ENCODE measurements at places on chromosomes 2 and 18.

DNA sequence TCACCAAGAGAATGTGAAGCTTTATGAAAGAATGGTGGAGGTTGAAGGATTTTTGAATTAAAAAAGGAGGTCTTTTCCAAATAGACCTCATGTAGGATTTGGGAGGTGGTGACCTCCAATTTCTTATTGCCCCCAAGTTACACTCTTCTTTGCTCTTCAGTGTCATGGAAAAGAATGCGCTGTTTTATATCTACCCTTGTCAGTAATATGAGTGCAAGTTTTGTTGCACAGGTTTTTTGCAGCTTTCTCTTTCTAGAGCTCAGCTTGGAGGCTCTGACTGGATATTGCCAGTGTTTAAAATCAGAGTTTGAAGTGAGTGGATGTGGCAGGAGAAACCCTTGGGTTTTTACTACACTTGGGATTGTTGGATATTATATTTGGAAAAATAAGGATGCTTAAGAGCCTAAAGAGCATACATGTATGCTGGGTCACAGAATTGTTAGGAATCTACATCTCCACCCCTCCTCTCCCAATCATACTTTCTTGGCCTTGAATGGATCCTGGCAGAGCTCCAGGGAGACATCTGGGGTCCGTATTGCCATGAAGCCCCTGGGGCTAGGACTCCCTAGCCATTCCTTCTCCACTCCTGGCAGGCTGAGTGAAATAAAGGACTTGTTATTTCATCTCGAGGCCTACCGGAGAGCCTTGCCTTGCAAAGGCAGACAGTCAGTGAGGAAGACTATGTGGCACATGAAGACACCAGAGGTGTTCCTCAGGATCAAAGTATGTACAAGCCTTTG lies 43.8 kb downstream of the APOB start:
- DNase-seq = no peak

DNA sequence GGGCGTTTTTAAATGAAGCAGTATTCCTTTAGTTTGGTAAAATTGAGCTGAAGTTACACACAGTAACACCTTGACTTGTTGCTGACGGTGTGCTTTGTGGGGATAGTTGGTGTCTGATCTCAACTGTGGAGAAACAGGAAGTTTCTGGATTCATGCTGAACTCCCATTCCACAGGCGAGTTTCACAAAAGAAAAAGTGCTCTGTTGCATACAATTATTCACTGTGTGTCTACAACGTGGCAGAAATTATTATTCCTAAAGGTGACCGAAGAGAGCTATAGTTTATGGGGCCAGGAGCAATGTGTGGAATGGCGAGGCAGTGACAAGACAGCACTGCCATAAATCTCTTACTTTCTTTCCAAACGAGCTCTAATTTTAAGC lies 463 bp upstream of the CABYR start:
- no peak for DNase-seq

GRCh38 chr18:35776473-35776872 lies 194.9 kb downstream of the GALNT1 start:
- DNase-seq = no peak

DNA sequence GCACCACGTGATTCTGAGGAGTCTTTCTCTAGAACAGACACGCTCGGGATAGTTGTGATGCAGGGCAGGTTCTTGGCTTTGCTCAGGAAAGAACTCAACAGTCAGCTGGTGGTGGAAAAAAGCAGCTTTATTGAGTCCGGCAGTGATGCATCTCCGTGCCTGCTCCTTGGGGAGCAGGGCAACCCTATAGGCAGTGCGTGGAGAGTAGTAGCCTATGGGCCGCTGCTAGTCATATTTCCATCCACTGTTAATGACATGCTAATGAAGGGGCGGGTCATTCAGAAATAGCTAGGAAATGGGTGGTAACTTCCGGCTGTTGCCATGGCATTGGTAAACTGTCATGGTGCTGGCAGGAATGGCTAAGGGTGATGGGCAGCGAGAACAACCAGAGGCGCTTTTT lies 11.6 kb upstream of the ACKR3 start:
- DNase-seq = no peak

- no peak for DNase-seq
Measured at GRCh38 chr2:98489486-98489885, 44.8 kb downstream of the INPP4A start.

DNA sequence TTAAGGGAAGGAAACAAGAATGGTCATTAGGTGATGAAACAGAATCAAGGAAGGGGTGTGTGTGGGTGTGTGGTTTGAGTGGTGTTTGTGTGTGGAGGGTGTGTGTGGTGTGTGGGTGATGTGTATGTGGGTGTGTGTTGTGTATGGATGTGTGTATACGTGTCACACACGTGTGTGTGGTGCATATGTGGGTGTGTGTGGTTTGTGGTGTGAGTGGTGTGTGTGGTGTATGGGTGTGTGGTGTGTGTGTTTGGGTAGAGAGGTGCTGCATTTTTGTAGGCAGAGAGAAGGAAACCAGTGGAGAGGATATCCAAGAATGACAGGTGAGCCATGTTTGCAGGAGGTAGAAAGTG lies 1.1 kb upstream of the CEP192 start:
- peak; percentile 72 for DNase-seq

DNA sequence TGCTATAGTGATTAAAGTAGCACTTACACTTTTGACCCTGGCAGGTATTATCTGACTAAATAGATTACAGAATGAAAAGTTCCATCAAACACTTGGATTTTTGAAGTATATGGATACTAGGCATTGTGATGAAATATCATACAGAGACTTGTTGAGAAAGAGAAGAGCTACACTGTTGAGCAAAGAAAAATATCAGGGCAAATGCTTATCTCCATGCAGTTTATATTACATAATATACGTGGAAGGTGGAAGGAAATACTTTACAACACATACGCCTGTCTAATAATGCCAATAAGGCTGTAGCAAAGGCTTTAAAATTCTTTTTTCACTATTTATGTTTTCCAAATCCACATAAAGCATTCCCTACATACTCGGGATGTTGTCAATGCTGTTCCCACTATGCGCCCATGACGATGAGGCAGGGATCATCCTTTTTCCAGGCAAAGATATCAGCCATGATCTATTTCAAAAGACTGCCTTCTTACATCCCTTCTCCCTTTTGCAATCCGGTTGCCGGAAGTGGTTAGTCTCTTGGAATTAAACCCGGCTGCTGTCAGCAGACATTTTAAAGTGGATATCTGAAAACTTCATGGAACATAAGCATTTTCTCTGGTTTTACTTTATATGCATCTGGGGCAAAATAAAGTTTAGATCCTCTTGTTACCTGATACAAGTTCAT lies 92.6 kb upstream of the ITGA4 start:
- no peak for DNase-seq

DNA sequence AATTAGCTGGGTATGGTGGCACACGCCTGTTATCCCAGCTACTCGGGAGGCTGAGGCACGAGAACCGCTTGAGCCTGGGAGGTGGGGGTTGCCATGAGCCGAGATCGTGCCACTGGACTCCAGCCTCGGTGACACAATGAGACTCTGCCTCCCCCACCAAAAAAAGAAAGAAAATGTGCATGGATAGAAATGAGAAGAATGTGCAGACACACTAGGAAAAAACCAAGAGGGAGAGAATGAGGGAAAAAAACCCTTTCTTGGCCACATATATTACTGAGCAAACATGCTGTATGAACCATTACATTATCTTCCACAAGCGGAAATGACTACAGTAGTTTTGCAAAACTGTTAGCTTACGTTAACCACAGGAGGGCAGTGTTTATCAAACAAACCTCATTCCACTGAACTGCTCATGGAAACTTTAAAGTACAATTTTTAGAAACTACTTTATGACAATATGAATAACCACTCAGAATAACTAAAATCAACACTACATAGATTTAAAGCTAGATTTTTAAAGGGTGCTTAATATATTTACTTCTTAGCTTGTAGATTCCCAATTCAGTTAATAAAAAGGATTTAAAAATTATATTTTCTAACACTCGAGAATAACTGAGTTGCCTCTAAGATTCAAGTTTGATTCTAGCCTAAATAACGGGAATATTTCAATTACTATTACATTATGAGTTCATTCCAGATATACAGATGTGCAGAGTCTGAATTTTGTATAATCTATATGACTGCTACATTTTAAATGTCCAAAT lies 26.4 kb downstream of the ASXL2 start:
- DNase-seq = peak; percentile 32

GRCh38 chr2:231605607-231606091 lies 13.0 kb downstream of the TEX44 start:
- DNase-seq = no peak

- DNase-seq = no peak
Measured at GRCh38 chr2:133835821-133836619, 267.8 kb upstream of the NCKAP5 start.

GRCh38 chr18:57269756-57270155 lies 82.6 kb upstream of the ST8SIA3 start:
- DNase-seq = no peak

GRCh38 chr18:46471809-46472498 lies 185.1 kb downstream of the LOXHD1 start:
- no peak for DNase-seq

GRCh38 chr2:204453730-204454167 lies 91.5 kb upstream of the PARD3B start:
- no peak for DNase-seq

DNA sequence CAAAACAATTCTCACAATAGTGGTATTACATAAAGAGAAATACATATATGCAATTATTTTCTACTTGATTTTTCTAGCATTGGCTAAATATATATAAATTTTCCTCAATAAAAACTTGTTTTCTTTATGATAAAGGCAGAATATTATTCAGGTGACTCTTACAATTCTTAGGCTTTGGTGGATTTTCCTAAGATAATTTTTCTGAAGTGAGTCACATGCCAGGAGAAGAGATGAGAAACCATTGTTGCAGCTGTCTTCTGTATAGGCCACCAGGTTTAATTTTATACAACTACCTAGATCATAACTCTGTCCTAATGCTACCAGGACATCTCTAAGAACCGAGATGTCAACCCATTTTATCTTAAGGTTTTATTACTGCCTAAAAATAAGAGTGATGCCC lies 552.4 kb upstream of the CDH2 start:
- DNase-seq = no peak

DNA sequence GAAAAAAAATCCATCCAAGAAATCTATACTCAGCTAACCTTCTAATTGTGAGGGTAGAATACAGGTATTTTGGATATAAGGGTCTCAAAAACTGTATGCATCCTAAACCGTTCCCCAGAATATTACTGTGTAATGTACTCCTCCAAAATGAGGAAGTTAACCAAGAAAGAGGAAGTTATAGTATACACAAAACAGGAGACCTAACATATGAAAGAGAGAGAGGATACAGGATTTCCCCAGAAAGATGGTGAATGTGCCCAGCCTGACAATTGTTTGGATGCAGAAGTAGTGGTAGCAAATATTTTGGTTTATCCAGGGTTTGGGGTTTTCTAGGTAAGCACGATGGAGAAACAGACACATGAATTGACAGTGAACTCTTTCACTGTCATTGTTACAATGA lies 50.6 kb downstream of the GALNT3 start:
- DNase-seq = no peak

DNA sequence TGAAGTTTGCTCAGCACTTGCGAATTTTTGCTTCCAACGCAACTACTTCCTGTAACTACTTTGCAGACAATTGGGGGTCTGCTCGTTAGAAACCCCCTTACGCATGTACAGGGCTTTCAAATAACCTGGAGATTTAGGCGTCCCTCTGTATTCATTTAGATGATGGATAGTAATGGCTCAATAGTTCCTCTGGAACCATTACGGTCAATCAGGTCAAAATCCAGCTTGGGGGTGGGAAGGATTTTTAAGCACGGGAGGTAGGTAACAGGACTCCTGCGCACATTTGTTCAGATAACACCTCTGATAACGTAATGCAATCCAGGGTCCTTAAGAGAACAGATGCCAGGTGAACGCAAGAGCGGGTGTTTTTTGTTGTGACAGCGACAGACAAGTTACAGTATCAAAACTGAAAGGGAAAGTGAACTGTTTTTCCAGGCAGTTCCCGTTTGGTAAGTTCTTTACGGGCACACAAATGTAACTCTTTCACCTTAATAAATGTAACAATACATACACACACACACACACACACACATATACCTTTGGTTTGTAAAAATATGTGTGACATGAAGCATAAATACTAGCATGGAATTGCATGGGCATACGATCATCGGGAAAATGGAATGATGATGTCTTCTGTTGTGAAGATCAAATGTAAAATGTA lies 3.8 kb upstream of the OSR1 start:
- DNase-seq = no peak

- DNase-seq = no peak
Measured at GRCh38 chr2:98569915-98570314, 38.4 kb downstream of the COA5 start.

GRCh38 chr2:216110620-216111019 lies 1.5 kb downstream of the XRCC5 start:
- no peak for DNase-seq
